Activated T-helper 1 cell treated with anti-CD3 and anti-CD28 coated beads, Interleukin-12 subunit alpha, Interleukin-12 subunit beta, Interleukin-2, Interleukin-4 antibody, amounts not matched to agents 30 ng/mL and 10 ng/mL and 1 ng/mL, durations not matched to agents 14 hours and 24 hours and 36 hours (primary cell): ENCODE measurements at places on chromosomes 16 and 17. TPM values are rescaled to one million over a fixed set of nuclear protein-coding genes. Genes with fewer than 3 reads are reported as not detected.

GRCh38 chr16:57795431-57795878, 6.8 kb downstream of the KIFC3 start:
- H3K27me3 ChIP-seq: peaks cover 19% of the 10 kb centered on the region
- peaks cover 14% of the 10 kb centered on the region for H3K4me1 ChIP-seq
- no peak overlapping the region for H3K4me3 ChIP-seq
- no peak for DNase-seq
- H3K27ac ChIP-seq: no peak overlapping the region
- H3K36me3 ChIP-seq: no peaks in the 10 kb centered on the region

GRCh38 chr17:309361-309888, 43.2 kb downstream of the RPH3AL start:
- no peaks in the 10 kb centered on the region for H3K4me1 ChIP-seq
- H3K4me3 ChIP-seq: no peak overlapping the region
- no peak overlapping the region for H3K27ac ChIP-seq
- no peaks in the 10 kb centered on the region for H3K36me3 ChIP-seq

GRCh38 chr16:50667497-50668367, 13.4 kb downstream of the SNX20 start:
- no peak for DNase-seq
- peaks cover 30% of the 10 kb centered on the region for H3K36me3 ChIP-seq
- H3K27me3 ChIP-seq: no peaks in the 10 kb centered on the region

- H3K4me3 ChIP-seq: no peak overlapping the region
- no peak overlapping the region for H3K27ac ChIP-seq
- H3K4me1 ChIP-seq: no peaks in the 10 kb centered on the region
- H3K27me3 ChIP-seq: peaks cover 20% of the 10 kb centered on the region
These were observed 17.4 kb upstream of the ZC3H18 start for GRCh38 chr16:88552815-88553214.

GRCh38 chr16:85594273-85594977, 18.7 kb upstream of the GSE1 start:
- no peak for DNase-seq
- H3K27me3 ChIP-seq: no peaks in the 10 kb centered on the region
- peaks cover 10% of the 10 kb centered on the region for H3K4me1 ChIP-seq
- no peak overlapping the region for H3K27ac ChIP-seq
- no peak overlapping the region for H3K4me3 ChIP-seq

GRCh38 chr17:64938925-64939474, 19.7 kb upstream of the LRRC37A3 start:
- H3K27ac ChIP-seq: no peak overlapping the region
- no peak overlapping the region for H3K4me3 ChIP-seq
- H3K27me3 ChIP-seq: peaks cover 17% of the 10 kb centered on the region
- peaks cover 17% of the 10 kb centered on the region for H3K4me1 ChIP-seq
- H3K36me3 ChIP-seq: no peaks in the 10 kb centered on the region

DNA sequence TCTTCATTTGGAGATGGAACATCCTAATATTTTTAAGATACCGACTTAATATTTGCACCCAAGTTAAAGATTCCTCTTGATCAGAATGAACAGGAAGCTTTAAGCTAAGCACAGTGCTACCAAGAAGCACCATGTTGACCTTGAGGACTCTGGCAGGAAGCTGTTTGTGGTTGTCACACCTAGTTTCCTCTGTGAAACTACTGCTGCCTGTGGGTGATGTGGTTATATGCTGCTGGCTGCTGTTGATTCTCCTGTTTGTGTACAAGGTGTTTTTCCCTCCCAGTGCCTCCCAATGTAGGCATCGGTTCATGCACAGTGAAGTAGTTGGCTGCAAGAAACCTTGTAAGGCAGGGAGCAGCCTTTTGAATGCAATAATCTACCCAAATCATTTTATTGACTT, 23.4 kb downstream of the RBL2 start:
- H3K27me3 ChIP-seq: no peaks in the 10 kb centered on the region
- H3K27ac ChIP-seq: peak overlapping the region; percentile 94
- H3K4me3 ChIP-seq: peak overlapping the region; percentile 73
- DNase-seq: peak; percentile 80

GRCh38 chr17:36862116-36862920, 75.0 kb upstream of the LHX1 start:
- H3K27me3 ChIP-seq: peaks cover 11% of the 10 kb centered on the region
- H3K4me3 ChIP-seq: no peak overlapping the region
- no peaks in the 10 kb centered on the region for H3K4me1 ChIP-seq
- H3K36me3 ChIP-seq: no peaks in the 10 kb centered on the region
- DNase-seq: no peak

GRCh38 chr17:27751166-27751565, 49.2 kb downstream of the NOS2 start:
- H3K27ac ChIP-seq: no peak overlapping the region
- H3K4me3 ChIP-seq: no peak overlapping the region
- H3K27me3 ChIP-seq: no peaks in the 10 kb centered on the region
- no peak for DNase-seq

DNA sequence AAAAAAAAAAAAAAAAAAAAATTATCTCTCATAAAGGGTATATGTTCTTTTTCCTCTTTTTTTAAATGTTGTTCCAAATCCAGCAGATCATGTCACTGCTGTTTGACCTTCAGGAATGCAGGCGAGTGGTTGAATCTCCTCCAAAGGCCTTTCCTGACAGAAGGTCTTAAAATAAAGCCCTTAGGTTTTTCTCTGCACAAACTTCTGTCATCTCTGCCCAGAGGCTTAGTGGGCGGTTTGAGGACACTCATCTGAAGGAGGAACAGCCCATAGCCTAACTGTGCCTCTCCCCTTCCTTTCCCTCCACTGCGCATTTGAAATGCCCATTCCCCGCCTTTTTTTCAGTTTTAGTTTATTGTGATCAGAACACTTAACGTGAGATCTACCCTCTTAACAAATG, 270.2 kb downstream of the TMEM114 start:
- H3K27me3 ChIP-seq: no peaks in the 10 kb centered on the region
- no peaks in the 10 kb centered on the region for H3K4me1 ChIP-seq
- DNase-seq: no peak

GRCh38 chr17:70434536-70435490, 265.5 kb downstream of the KCNJ2 start:
- H3K4me1 ChIP-seq: no peaks in the 10 kb centered on the region
- H3K4me3 ChIP-seq: no peak overlapping the region
- no peak for DNase-seq
- no peak overlapping the region for H3K27ac ChIP-seq
- no peaks in the 10 kb centered on the region for H3K27me3 ChIP-seq
- no peaks in the 10 kb centered on the region for H3K36me3 ChIP-seq

- no peak overlapping the region for H3K4me3 ChIP-seq
- H3K4me1 ChIP-seq: no peaks in the 10 kb centered on the region
- no peak overlapping the region for H3K27ac ChIP-seq
- H3K27me3 ChIP-seq: peaks cover 3% of the 10 kb centered on the region
- no peaks in the 10 kb centered on the region for H3K36me3 ChIP-seq
These were observed 104.7 kb upstream of the GSE1 start for GRCh38 chr16:85508388-85508787.

- no peak for DNase-seq
- no peak overlapping the region for H3K4me3 ChIP-seq
- H3K4me1 ChIP-seq: peaks cover 52% of the 10 kb centered on the region
- peaks cover 37% of the 10 kb centered on the region for H3K36me3 ChIP-seq
- peak overlapping the region; percentile 58 for H3K27ac ChIP-seq
- no peaks in the 10 kb centered on the region for H3K27me3 ChIP-seq
These were observed 34.9 kb downstream of the PRKCA start for GRCh38 chr17:66337268-66337667.

DNA sequence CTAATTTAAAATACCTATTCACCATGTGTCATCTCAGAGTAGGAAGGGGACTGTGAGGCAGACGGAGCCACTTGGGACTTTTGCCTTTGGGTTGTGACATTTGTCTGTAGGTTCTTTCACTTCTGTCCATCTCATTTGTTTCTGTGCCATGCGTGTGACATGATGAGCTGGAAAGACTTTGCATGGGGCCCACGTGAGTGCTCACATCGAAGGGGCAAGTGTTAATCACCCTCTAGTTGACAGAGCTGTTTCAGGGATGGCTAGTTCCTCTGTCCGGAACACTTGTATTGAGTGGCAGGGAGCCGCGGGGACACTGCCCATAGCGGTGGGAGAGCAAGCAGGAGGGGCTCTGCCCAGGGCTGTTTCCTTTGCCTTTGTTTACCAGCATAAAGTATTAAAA, 112.0 kb downstream of the RPTOR start:
- peaks cover 35% of the 10 kb centered on the region for H3K36me3 ChIP-seq
- H3K27me3 ChIP-seq: no peaks in the 10 kb centered on the region
- peaks cover 29% of the 10 kb centered on the region for H3K4me1 ChIP-seq
- no peak overlapping the region for H3K4me3 ChIP-seq
- no peak for DNase-seq

DNA sequence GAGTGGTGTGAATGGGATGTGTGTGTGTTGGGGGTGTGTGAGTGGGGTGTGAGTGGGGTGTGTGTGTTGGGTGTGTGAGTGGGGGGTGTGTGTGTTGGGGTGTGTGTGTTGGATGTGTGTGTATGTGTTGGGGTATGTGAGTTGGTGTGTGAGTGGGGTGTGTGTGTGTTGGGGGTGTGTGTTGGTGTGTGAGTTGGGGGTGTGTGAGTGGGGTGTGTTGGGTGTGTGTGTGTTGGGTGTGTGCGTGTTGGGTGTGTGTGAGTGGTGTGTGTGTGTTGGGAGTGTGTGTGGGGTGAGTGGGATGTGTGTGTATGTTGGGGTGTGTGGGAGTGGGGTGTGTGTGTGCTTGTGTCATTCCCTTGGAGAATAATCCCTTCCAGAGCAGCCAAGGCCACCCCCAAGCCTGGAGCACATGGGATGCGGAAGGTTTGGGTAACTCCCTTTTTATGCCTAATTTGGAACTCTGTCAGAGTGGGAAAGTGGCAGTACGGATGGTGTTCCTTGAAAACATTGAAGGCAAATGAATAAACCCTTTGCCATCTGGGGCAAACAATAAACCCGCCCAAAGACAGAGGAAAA, 14.3 kb downstream of the RNF213 start:
- H3K27ac ChIP-seq: peak overlapping the region; percentile 42
- H3K36me3 ChIP-seq: peaks cover 40% of the 10 kb centered on the region
- peaks cover 31% of the 10 kb centered on the region for H3K4me1 ChIP-seq
- H3K27me3 ChIP-seq: no peaks in the 10 kb centered on the region
- DNase-seq: no peak
- H3K4me3 ChIP-seq: no peak overlapping the region

DNA sequence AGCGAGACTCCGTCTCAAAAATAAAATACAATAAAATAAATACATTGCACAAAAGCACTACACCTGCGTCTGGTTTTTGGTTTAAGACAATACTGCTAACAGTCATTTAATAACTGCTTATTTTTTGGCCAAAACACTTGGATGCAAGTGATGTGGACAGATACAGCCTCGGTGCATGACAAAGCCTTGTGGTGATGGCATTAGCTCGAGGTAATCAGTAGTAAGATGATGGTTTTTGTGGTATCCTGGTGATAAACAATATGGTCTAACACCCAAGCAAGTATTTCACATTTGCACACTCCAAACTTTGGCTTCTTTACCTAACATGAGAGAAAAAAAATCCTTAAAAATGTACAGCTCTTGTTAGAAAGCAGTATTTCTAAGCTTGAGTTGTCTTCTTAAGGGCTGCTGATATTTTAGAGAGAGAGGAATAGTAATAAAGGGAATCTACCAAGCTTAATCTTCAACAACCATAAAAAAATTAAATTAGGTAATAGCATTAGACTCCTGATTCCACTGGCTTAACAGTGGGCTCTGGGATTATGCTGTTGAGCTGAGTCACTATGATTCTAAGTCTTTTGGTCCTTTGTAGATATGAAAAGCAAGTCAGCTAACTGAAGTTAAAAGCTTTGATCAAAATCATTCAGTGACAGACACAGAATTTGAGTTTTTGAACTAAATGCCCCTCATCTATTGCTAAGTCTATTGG, 111.1 kb downstream of the VPS53 start:
- DNase-seq: no peak
- H3K4me1 ChIP-seq: no peaks in the 10 kb centered on the region
- no peak overlapping the region for H3K27ac ChIP-seq

- no peak for DNase-seq
- H3K36me3 ChIP-seq: peaks cover 19% of the 10 kb centered on the region
- peaks cover 3% of the 10 kb centered on the region for H3K27me3 ChIP-seq
- H3K4me3 ChIP-seq: peak overlapping the region; percentile 100
- H3K27ac ChIP-seq: peak overlapping the region; percentile 96
These were observed 904 bp downstream of the MAP2K3 start for GRCh38 chr17:21285164-21286065.

DNA sequence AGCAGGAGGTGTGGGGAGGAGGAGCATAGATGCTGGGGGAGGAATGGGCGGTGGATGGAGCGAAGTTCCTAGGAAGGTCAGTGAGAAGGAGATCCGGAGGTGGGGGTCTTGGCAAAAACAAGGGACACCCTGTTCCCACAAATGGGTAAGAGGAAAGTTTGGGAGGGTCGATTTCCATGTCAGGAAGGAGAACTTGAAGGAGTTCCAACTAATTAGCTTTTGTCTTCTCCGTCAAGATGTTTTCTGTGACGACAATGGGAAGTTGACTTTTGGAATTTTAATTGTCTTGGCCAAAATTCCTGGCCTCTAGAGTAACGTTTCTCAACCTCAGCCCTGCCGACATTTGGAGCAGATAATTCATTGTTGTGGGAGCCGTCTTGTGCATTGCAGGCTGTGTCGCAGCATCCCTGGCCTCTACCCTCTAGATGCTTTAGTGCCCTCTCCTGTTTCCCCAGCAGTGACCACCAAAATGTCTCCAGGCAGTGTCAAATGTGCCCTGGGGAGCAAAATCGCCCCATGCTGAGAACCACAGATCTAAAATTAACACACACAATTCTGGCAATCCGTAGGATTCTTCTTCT, 97.1 kb downstream of the PITPNC1 start:
- no peaks in the 10 kb centered on the region for H3K27me3 ChIP-seq
- H3K4me1 ChIP-seq: peaks cover 57% of the 10 kb centered on the region

DNA sequence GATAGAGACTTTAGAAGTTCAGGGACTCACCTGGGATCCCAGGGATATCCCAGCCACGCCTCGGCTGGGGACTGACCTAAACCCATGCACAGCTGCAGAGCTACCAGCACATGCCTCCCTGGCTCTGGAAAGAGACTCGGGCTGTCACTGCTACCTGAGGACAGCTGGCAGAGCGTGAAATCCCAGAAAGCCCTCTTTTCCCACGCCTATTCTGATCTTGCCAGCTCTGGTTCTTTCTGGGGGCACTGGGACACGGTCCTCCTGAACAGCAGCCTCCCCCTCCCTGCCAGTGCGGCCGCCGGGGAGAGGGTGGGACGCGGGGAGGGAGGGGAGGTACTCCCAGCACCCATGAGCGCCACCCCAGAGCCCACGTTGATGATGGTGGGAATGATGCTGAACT, 10.8 kb downstream of the P2RX5 start:
- H3K27ac ChIP-seq: no peak overlapping the region
- peaks cover 23% of the 10 kb centered on the region for H3K4me1 ChIP-seq
- no peak for DNase-seq
- no peak overlapping the region for H3K4me3 ChIP-seq

- no peaks in the 10 kb centered on the region for H3K36me3 ChIP-seq
- H3K4me3 ChIP-seq: no peak overlapping the region
- peaks cover 1% of the 10 kb centered on the region for H3K27me3 ChIP-seq
- H3K27ac ChIP-seq: no peak overlapping the region
- no peak for DNase-seq
These were observed 12.8 kb downstream of the SLC47A1 start for GRCh38 chr17:19546289-19547065.

Gene SHBG
- total RNA-seq: 0.20 TPM in 1 of 2 replicates, not detected in the other

Gene ZFPM1
- 20.6 and 21.7 TPM in 2 replicates for total RNA-seq

Gene CTRB1
- not detected in 2 replicates for total RNA-seq

Gene PRR11
- total RNA-seq: 29.4 and 32.7 TPM in 2 replicates

Gene BCO1
- not detected in 2 replicates for total RNA-seq

Gene PHAF1
- 20.5 and 20.6 TPM in 2 replicates for total RNA-seq

Gene CLEC3A
- total RNA-seq: not detected in 2 replicates

Gene TAT
- total RNA-seq: not detected in 2 replicates

Gene MYL4
- not detected in 2 replicates for total RNA-seq

Gene KRTAP4-5
- not detected in 2 replicates for total RNA-seq

Gene NPIPB9
- 2.4 and 5.3 TPM in 2 replicates for total RNA-seq

Gene NXPH3
- total RNA-seq: not detected in 2 replicates

Gene VMO1
- total RNA-seq: not detected in 2 replicates

Gene TANC2
- 1.0 and 1.4 TPM in 2 replicates for total RNA-seq
